ENCODE measurements at places on chromosomes 1 and 21.

DNA sequence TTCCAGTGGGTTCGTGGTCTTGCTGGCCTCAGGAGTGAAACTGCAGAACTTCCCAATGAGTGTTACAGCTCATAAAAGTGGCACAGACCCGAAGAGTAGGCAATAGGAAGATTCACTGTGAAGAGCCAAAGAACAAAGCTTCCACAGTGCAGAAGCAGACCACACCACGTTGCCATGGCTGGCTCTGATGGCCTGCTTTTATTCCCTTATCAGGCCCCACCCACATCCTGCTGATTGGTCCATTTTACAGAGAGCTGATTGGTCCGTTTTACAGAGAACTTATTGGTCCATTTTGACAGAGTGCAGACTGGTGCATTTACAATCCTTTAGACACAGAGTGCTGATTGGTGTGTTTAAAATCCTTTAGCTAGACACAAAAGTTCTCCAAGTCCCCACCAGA is 131.4 kb upstream of the CHRM3 start:
- no peak for DNase-seq

GRCh38 chr1:43171312-43171875 is 696 bp downstream of the EBNA1BP2 start:
- no peak for DNase-seq

- DNase-seq: no peak
Measured at GRCh38 chr1:160567858-160568682, 11.2 kb downstream of the CD84 start.

DNA sequence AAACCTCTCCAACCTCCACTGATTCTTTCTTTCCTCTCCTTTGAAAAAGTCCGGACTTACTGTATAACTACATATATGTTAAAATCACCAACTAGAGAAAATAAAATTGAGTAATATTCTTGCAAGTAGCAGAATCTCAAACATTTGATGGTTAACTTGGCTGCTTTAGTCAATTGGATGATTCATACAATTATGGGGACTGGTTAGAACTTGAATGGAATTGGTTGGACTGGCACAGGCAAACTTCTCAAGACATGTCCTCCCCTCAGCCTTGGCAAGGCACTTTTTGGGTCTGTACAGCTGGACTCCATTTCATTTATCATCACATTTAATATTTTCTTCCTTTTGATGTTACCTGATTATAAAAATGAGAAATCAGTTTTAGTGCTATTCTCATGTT is 6.5 kb downstream of the WLS start:
- DNase-seq: no peak

DNA sequence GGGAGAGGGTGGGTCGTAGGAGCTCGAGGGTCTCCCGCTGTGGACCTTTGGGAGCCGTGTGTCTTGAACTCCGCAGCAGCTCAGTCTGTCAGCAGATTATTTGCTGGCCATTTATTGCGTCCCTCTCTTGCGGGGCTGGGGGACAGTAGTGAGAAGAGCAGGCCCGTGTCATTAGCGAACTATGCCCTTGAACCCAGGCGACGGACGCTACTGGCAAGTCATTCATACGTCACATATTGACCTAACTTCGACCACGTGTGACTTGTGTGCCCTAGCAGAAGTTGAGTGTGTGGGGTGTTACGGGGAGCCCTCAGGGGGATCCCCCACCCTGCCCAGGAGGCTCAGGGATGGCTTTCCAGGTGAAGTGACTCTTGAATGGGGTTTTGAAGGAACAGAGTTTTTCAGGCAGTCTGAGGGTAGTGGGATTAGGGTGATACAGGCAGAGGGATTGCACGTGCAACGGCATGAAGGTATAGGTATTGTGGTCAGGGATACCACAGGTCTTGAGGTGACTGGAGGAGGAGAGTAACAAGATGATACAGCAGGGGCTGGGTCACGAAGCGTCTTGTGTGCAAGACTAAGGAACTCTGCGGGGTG is 13.0 kb downstream of the RCC1 start:
- no peak for DNase-seq

DNA sequence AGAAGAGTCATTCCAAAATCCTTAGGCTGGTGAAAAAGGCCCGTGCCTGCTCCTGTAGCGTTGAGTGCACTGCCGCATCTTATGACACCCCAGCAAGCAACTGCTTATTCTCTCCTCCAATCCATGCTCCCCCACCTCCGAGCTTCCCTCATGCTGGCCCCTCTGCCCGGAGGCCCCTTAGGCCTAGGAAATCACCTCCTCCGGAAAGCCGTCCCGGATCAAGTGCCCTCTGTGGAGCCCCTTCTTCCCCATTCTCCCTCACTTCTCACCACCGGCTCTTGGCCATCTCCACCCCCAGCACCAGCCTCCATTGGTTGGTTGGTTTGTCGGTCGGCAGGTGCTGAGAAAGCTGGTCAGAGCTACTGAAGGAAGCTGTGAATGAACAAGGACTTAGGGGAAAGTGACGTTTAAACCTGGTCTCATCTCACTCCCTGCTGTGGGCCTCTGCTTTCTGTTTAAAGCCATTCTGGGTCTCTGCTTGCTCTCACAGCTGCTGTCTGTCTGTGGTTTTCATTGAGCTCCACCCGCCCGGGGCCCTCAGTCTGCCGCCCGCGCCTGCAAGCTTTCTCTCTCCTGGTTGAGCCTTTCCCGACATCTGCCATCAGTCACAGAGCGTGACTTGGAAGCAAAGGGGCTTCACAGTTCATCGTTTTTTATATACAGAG is 122.2 kb downstream of the KCNN3 start:
- DNase-seq: no peak

GRCh38 chr1:9234223-9235095 is at the start of gene H6PD:
Gene H6PD, plus strand, starts transcription at chr1:9234774. Its CDS starts 10,161 bp downstream, at chr1:9244935.
- peak; percentile 72 for DNase-seq

DNA sequence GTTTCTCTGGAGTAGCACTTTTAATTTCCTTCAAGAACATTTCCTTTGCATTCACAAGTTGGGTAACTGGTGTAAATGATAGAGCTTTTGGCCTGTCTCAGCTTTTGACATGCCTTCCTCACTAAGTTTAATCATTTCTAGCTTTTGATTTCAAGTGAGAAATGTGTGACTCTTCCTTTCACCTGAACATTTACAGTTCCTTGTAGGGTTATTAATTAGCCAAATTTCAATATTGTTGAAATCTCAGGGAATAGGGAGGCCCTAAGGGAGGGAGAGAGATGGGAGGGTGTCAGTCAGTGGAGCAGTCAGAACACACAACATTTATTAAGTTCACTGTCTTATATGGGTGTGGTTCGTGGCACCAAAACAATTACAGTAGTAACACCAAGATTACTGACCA is 14.2 kb downstream of the AADACL3 start:
- DNase-seq: no peak

GRCh38 chr1:161182214-161182613 is 4.9 kb upstream of the B4GALT3 start:
- no peak for DNase-seq

DNA sequence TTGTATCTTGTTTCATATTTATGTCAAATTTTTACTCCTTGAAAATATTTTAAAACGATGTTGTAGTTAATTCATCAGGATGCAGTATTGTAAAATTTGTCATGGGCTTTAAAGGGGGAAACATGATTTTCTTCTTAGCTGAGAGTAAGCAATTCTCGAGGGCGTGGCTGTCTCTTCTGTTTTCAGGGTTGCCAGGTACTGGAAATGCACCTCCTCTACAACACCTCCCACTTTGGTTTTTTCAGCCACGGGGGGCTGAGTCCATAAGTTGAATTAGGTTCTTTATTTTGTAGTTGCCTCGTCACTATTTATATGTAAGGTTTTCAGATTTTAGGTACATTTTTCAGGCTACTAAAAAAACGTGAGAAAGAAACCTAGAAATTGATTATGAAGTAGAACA is 64.0 kb downstream of the PRDM2 start:
- no peak for DNase-seq

- DNase-seq: peak; percentile 52
Measured at GRCh38 chr1:229410692-229411433, 23.0 kb downstream of the ACTA1 start.

GRCh38 chr1:17845583-17845982 is 90.5 kb downstream of the ACTL8 start:
- no peak for DNase-seq

DNA sequence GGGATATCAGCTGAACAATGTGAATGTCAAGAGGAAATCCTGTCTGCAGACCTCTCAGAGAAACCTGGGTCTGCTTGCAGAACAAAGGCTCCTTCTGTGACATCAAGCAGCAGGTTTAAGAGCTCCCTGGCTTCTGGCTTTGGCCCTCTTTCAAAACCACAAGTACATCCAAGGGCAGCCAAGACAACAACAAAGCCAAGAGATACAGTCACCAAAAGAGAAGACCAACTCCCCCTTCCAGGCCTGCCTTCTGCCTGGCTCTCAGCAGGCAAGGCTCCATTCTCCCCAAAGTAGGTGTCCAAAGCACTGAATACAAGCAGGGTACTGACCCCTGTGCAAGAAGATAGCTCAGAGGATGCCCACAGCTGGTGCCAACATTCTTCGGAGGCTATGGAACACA is 11.5 kb downstream of the BCAR3 start:
- DNase-seq: peak; percentile 95

DNA sequence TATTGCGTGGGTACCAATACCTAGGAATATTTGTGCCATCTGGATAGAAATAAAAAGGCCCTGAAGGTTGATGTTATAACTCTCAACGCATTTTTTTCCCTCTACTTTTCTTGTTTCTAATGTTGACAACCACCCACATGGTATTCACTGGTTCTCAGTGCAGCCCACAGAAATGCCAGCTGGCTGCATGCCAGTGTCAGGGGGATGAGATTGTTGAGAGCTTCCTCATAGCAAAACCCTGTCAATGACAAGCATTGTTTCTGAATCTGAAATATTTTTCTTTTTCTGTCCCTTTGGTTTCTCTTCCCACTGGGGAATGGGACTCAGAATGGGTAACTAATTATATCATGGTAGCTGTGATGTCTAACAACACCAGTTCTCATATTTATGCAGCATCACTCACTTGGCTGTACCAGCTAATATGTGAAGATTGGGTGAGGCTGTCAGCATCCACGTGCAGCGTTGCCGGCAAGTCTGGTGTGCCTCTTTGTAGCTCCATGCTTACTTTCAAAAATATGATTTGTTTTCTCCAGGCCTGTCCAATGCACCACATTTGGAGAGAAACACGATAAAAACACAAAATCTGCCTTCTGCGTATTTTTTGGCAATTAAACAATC is 284.6 kb downstream of the PTBP2 start:
- peak; percentile 72 for DNase-seq

DNA sequence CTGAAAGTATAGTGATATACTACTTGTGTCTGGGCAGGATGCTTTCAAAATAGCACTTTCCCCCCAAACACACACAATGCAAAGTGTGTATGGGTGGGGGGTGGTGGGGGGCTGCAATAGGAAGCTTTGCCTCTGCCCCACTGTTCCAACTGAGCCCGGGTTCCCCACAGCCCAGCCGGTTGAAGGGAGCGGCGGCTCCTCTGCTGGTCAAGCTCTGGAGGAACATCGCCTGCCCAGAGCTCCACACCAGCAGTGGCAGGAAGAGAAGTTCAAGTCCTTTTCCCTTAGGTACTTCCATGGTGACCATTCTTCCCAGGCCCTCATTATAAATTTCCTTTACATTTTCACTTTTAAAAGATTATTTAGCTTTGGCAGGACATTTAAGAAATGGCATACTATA is 74.9 kb downstream of the CAPZB start:
- DNase-seq: no peak

GRCh38 chr1:44351289-44351688 is 3.8 kb downstream of the ERI3 start:
- no peak for DNase-seq

GRCh38 chr1:44672961-44673674 is 1.2 kb downstream of the TMEM53 start:
- DNase-seq: no peak

- no peak for DNase-seq
Measured at GRCh38 chr1:229204921-229205777, 65.8 kb upstream of the RAB4A start.

DNA sequence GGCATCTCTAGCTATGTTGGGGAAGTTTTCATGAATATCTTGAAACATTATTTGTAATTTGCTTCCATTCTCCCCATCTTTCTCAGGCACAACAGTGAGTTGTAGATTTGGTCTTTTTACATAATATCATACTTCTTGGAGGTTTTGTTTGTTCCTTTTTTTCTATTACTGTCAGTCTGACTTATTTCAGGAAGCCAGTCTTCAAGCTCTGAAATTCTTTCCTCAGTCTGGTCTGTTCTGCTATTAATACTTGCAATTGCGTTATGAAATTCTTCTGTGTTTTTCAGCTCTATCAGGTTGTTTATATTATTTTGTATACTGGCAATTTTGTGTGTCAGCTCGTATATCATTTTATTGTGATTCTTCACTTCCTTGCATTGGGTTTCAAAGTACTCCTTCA is 424.6 kb upstream of the PTBP2 start:
- no peak for DNase-seq

- DNase-seq: no peak
Measured at GRCh38 chr1:224588515-224588914, 27.6 kb upstream of the CNIH3 start.
